Iris pigment epithelial cell (primary cell): ENCODE measurements at places on chromosomes 11 and 22.

GRCh38 chr11:64040684-64041322 is 5.1 kb downstream of the FLRT1 start:
- no peak for DNase-seq

DNA sequence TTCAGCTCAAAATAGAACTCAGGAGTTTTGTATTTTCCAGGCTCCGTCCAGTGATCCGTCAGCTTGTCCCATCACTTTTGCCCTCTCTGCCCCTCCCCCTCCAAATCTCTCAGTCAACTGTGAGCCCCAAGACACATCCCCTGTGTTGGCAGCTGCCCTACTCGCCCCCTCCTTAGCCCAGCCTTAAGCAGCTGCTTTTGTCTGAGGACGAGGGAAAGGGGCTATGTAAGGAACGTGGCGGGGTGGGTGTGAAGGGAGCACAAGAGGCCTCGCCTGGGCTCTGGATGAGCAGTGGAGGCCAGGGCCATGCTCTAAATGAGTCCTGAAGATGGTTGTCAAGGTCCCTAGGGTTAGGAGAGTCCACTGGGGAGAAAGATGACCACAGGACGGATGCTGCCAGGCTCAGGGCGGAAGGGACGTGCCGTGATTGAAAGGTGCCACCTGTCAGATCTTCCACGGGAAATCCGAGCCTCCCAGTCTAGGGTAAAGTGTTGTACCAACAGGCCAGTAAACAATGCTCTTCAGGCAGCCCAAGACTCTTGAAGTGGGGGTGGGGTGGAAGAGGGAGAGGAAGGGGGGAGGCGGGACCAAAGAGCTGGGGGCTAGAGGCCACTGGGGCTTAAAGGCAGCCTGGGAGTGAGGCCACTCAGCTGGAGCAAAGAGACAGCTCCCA is at the start of gene SMTNL1:
TSS of gene SMTNL1 (plus strand) at position 649 of the 673 bp plus-strand sequence. CDS start 5,048 bp downstream, outside the sequence.
- DNase-seq: no peak

- peak; percentile 93 for DNase-seq
Observed at GRCh38 chr11:124898263-124898680, 607 bp upstream of the ROBO4 start.

DNA sequence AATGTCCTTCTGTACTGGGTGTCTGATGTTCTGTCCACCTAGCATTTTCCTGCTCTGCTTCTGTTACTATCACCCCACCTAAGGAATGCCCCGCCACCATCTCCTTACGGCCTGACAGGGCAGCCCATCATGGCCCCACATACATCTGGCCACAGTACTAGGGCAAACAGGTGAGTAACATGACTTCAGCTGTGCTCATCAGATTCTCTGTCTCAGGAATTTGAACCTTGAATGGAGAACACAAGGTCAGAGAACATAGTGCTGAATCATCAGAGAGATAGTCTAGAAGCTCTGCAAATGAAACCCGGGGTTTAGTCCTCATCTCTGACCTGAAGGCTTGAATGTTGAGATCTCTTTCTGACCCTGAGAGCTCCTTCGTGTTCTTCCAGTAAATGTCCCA is 32.4 kb downstream of the ZC3H12C start:
- peak; percentile 98 for DNase-seq

DNA sequence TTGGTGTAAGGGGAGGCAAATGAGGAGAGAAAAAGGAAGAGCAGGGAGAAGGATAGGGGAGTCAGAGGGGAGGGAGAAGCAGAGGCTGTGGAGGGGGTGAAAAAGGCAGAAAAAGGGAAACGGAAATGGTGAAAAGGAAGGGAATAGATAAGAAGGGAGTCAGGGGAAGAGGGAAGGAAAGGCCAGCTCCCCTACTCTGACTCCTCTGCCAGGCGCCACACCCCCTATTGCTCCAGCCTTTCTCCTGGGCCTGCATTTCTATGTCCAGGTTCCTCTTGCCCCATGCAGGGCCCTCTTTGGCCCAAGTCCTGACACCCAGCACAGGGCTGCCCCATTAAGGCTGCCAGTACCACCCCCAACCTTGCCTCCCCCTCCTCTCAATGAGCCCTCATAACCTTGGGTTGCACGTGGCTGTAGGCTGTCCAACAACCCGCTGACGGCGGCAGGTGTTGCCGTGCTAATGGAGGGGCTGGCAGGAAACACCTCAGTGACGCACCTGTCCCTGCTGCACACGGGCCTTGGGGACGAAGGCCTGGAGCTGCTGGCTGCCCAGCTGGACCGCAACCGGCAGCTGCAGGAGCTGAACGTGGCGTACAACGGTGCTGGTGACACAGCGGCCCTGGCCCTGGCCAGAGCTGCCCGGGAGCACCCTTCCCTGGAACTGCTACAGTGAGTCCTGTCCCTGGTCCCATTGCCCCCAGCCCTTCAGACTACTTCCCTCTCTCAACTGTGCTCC is 3.4 kb upstream of the NHERF4 start:
- no peak for DNase-seq

- DNase-seq: peak; percentile 35
Observed at GRCh38 chr11:61384271-61385242, 7.8 kb upstream of the TMEM216 start.

DNA sequence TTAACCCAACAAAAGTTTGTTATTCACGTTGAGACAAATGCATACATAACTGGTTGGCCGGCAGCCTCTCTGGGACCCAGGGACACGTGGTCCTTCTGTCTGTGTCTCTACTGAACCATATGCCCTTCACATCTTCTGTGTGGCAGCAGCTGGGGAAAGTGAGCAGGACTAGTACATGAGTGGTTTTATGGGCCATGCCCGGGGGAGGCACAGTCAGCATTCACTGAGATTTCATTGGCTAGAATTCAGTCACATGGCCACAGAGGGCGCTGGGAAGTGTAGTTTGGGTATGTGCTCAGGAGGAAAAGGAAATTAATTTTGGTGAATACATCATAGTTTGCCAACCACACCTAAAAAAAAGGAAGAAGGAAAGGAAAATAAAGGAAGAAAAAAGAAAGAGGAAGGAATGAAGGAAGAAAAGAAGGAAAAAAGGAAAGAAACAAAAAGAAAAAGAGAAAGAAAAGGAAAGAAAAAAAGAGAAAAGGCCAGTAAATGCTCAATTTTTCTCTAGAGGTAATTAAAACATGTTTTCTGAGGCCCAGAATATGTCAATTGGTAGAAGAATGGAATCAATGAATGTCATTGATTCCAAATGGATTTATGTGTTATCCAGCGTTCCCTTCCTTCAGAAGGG is 55.9 kb upstream of the KIRREL3 start:
- no peak for DNase-seq

DNA sequence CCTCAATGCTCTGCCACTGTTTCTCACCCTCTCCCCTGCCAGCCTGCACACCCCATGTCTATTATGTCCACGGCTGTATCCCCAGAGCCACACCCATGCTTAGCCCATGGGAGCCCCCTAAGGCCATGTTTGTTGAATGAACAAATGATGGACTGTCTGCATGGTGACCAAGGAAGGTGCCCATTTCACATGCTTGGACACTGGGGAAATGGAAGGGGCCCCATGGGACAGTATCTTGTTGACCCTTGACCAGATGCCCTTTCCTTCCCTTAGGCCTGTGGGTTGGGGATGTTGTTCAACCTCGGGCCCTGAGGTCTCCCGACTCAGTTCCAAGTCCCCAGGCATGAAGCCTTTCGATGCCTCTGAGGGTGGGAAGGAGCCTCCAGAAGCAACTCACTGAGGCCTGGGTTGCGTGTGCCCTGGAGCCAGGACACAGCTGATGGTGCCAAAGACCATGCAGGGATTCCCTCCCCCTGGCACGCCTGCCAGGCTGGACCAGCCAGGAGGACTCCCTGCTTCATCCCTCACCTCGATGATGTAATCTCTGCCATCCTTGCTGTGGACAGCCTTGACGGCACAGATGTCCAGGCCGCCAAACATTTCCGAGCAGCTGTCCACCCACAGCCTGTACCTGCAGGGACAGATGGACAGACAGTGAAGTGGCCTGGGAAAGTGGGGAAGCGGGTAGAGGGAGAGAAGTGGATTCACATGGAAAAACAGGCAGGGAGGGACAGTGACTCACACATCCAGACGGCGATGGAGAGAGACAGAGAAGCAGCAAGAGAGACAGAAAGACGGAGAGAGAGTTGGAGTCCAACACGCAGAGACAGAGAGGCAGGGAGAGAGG is 58.9 kb downstream of the FBXO7 start:
- DNase-seq: no peak

DNA sequence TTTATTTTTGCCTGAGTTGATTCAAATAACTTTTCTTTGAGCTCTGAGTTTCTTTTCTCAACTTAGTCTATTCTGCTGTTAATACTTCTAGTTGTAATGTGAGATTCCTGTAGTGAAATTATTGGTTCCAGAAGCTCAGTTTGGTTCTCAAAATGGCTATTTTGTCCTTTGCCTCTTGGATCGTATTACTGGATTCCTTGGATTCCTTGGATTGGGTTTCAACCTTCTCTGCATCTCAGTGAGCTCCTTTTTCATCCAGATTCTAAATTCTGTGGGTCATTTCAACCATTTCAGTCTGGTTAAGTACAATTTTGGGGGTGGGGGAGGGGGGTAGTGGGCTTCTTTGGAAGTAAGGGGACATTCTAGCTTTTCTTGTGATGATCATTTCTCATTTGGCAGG is 341.1 kb upstream of the CNTN5 start:
- no peak for DNase-seq

DNA sequence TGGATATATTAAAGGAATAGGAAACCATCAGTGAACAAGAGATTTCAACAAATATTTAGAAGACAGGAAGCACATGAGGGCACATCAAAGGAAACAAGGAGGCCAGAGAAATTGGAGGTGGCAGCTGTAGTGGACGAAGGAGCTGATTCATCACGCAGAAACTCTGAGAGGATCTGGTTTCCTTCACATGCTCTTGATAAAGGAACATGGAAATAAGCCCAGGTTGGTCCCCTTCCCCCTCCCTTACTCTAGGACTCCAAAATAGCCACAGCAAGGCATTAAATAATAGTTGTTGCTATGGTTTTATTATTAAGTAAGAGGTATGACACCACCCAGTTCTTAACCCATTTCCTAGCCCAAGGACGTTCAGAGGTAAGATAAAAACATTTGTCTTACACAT is 11.3 kb downstream of the IZUMO1R start:
- DNase-seq: peak; percentile 67

DNA sequence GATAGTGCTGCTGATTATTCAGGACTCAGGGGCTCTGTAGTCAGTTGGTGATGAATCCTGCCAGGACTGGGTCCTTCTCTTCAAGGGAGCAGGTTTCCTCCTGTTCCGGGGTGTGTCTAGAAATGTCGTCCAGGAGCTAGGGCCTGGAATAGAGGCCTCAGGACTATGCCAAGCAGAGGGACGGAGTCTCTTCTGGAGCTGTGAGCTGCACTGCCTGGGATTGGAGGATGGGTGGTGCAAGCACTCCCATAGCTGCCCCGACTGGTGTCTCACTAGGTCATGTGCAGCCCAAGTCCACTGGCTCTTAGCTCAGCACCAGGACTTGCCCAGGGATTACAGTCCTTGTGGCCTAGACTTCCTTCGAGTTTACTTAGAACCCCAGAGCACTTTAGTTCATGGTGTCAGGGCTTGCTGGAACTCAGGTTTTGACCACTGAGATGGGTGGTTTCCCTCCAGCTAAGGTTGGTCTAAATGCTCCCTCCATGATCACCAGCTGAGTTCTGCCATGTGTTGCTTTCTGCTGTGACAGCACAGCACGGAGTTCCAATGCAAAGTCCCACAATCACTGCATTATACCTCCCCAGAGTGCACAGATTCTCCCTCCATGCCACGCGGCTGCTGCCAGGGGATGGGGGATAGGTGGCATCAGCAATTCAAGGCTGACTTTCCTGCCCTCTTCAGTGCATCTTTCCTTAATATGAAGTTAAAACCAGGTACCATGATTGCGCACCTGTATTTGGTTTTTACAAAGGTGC is 42.6 kb upstream of the SHANK2 start:
- no peak for DNase-seq

GRCh38 chr22:28024422-28024888 is 105.4 kb upstream of the PITPNB start:
- no peak for DNase-seq

DNA sequence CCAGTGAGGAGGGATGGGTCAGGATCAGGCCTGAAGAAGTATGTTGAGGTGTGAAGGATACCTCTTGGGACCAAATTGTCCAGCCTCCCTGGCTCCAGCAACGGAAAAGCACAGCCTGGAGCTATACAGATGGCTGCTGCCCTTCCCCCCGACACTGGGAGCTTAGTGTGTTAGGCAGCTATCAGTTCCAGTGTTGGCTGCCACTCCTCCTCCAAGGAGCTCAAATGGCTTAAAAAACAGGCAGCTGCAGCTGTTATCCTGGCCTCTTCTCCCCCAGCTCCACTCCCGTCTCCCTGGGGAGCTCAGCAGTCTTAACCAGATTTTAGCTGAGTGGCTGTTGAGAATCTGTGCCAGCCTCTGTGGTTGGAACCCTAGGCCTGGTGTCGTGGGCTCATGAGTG is 225.0 kb downstream of the JRKL start:
- no peak for DNase-seq

DNA sequence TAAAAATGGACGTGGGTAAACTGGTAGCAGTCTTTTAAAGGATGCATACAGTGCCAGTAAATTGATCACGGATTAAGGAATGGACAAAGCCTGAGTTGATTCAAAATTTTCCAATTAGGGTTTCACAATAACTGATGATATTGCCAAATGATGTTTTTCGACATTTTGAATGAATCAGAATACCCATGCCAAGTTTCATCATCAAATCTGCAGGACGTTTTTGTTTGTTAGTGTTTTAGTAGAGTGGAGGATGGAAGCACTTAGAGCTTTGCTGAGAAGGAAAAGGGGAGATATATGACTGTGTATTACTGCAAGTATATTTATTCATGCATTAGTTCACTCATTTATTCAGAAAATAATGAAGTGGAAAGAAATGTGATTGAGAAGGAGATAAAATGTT is 78.3 kb downstream of the SLC17A6 start:
- DNase-seq: peak; percentile 45

GRCh38 chr22:50018608-50019285 is 6.2 kb upstream of the IL17REL start:
- no peak for DNase-seq

DNA sequence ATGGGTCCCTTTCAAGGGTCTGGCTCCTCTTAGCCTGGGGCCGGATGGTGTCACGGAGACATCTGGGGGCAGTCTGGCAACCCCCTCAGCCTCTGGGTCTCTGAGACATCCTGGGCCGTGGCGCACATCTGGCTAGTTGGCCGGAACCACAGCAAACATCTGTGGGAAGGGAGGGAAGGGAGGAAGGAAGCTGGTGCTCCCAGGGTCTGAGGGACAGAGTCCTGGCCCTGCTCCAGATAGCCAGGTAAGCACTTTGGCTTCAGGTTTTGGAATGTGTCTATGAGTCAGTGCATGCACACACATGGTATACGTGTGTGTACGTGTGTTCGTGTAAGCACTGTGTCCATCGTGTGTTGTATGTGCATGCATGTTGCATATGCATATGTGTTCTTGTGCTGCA is 225.1 kb downstream of the MN1 start:
- DNase-seq: no peak

DNA sequence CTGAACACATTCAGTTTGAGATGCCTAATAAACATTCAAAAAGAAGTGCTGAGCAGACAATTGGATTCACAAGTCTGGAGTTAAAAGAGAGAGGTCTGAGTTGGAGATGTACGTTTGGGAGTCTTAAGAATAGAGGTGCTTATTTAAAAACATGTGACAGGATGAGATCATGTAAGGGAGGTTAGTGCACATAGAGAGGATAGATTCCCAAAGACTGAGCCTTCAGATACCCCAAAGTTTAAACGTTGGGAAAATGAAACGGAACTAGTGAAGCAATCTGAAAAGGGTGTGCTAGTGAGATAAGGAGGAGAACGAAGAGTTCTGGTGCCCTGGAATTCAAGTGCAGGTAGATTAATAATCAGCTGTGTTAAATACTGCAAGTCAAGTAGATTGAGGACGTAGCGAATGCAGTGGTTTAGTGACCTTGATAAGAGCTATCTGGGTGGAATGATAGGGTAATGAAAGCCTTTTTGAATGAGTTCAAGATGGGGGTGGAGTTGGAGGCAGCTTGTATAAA is 63.7 kb downstream of the HIPK3 start:
- DNase-seq: peak; percentile 43

GRCh38 chr22:37660709-37661045 is 2.2 kb downstream of the PDXP start:
- DNase-seq: no peak
